ENCODE measurements at places on chromosomes 16 and 17. TPM values are rescaled to one million over a fixed set of nuclear protein-coding genes. Genes with fewer than 3 reads are reported as not detected.

The KCTD19 gene
- not detected for polyA plus RNA-seq

The TAT gene
- polyA plus RNA-seq = not detected

The PDF gene
- polyA plus RNA-seq = 3.9 TPM

The TOM1L1 gene
- polyA plus RNA-seq = 11.5 TPM

The ZNF385C gene
- 0.12 TPM for polyA plus RNA-seq

The TEKT1 gene
- not detected for polyA plus RNA-seq

The KPNA2 gene
- 16.1 TPM for polyA plus RNA-seq

The NAGS gene
- polyA plus RNA-seq = 1.9 TPM

The NETO2 gene
- polyA plus RNA-seq = 5.0 TPM

The RNF227 gene
- 4.3 TPM for polyA plus RNA-seq

The MRPL38 gene
- 51.7 TPM for polyA plus RNA-seq

The DNAI2 gene
- polyA plus RNA-seq = not detected

The PRSS36 gene
- 1.7 TPM for polyA plus RNA-seq

The SLFN14 gene
- not detected for polyA plus RNA-seq

The RNF222 gene
- 14.0 TPM for polyA plus RNA-seq

The MC1R gene
- 1.3 TPM for polyA plus RNA-seq

The IGFALS gene
- polyA plus RNA-seq = 0.01 TPM

The MYH13 gene
- 0.08 TPM for polyA plus RNA-seq

The CCL17 gene
- polyA plus RNA-seq = 1.1 TPM

The FBXO39 gene
- polyA plus RNA-seq = 0.61 TPM

The C16orf54 gene
- 0.55 TPM for polyA plus RNA-seq

The TBC1D3K gene
- not detected for polyA plus RNA-seq

The TMEM238L gene
- polyA plus RNA-seq = 8.1 TPM

The CEMP1 gene
- 0.18 TPM for polyA plus RNA-seq

Data from esophagus (tissue), 2 donors.